ENCODE measurements at places on chromosomes 5 and 9. TPM values are rescaled to one million over a fixed set of nuclear protein-coding genes. Genes with fewer than 3 reads are reported as not detected.

Gene FOXD4L4
- polyA plus RNA-seq = 0.08 TPM

Gene LOX
- 1.4 TPM for polyA plus RNA-seq

Gene GPR150
- polyA plus RNA-seq = 1.4 TPM

Gene CYFIP2
- polyA plus RNA-seq = 14.4 TPM

Gene TRIM36
- polyA plus RNA-seq = 0.52 TPM

Gene LRRTM2
- polyA plus RNA-seq = 0.21 TPM

Gene CARD6
- 2.5 TPM for polyA plus RNA-seq

Gene PTGS1
- polyA plus RNA-seq = 1.1 TPM
